ENCODE measurements at places on chromosomes 7 and 10.

GRCh38 chr7:154903083-154903731, 99.7 kb downstream of the PAXIP1 start:
- no peak for DNase-seq

DNA sequence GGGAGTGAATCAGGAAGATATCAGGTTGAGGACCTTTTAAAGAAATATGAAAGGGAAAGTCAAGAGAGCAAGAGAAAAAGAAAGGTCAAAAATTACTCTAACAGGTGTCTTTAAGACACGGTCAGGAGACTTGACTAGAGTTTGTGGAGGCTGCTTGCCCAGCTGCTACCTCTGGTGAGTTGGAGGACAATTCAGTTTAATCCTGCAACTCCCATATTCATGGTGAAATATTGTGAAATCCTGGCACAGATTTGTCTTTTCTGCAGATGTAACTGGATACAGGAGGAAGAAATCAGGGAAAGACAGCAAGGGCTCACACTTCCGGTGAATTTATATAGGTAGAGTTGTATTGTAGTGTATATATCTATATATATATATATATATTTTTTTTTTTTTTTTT, 93.5 kb downstream of the AKAP9 start:
- DNase-seq: no peak

GRCh38 chr10:50275650-50276235, 24.4 kb upstream of the ASAH2 start:
- DNase-seq: no peak

DNA sequence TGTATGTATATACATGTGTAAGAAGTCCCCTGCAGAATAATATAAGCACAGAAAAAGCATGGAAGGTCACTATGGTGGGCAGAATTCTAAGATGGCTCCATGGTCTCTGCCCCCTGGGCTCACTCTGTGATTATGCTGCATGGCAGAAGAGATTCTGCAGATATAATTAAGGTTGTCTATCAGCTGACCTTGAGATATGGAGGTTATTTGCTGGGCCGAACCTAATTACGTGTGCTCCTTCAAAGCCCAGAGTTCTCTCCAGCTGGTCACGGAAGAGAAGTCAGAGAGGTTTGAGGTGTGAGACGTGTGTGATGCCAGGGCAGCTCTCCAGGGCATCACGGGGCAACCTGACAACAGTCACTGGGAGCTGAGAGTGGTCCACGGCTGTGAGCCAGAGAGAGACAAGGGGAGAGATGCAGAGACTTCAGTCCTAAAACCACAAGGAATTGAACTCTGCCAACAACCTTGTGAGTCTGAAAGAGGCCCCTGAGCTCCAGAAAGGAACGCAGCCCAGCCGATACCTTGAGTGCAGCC, 11.5 kb downstream of the PAPOLB start:
- no peak for DNase-seq

- no peak for DNase-seq
Measured at GRCh38 chr10:89601728-89602361, 43.2 kb downstream of the PANK1 start.

DNA sequence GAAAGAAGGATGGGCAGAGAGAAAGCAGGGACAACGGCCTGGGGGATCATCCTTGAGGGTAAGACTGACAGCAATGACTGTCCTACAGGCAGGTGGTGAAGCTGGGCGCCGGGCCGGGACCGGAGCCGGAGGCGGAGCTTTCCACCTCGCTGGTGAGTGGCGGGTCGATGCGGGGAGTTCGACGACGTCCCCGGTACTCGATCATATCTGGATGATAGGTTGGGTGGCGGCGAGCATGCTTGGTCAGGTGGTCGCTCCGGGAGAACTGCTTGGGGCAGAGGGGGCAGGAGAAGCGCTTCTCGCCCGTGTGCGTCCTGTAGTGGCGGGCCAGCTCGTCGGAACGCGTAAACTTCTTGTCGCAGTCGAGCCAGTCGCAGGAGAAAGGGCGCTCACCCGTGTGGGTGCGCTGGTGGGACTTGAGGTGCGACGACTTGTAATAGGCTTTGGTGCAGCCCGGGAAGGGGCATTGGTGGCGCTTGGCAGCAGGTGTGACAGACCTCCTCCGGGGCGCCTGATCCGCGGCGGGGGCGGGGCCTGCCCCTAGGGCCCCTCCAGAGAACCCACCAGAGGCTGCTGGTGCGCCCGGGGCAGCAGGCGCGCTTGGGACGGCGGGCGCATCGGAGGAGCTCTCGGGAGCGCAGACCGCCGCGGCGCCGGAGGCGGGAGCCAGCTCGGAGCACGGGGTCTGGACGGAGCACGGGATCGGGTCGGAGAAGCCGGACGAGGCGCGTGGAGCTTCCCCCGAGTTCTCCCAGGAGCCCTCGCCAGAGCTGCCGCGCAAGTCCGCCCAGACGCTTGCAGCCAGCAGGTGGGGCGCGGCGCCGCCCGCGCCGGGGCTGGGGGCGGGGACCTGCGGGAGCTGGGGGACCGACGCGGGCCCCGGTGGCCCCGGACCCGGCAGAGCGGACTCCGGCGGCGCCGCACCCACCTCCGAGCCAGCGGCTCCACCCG, 752 bp downstream of the KLF14 start:
- DNase-seq: no peak

DNA sequence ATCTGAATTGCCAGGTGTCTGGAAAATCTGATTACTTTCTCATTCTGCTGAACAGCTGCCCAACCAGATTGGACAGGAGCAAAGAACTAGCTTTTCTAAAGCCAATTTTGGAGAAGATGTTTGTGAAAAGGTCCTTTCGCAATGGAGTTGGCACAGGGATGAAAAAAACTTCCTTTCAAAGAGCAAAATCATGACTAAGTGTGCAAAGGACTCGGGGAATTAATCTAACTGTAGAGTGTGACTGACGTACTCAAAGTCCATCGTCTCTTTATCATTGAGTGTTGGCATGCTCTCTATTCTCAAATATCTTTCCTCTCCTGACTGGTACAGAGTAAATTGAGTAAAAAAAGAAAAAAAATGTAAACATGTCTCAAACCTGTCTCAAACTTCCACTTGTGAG, 3.3 kb downstream of the NPS start:
- DNase-seq: no peak

GRCh38 chr7:28498636-28499035, 86.3 kb downstream of the CREB5 start:
- DNase-seq: no peak

DNA sequence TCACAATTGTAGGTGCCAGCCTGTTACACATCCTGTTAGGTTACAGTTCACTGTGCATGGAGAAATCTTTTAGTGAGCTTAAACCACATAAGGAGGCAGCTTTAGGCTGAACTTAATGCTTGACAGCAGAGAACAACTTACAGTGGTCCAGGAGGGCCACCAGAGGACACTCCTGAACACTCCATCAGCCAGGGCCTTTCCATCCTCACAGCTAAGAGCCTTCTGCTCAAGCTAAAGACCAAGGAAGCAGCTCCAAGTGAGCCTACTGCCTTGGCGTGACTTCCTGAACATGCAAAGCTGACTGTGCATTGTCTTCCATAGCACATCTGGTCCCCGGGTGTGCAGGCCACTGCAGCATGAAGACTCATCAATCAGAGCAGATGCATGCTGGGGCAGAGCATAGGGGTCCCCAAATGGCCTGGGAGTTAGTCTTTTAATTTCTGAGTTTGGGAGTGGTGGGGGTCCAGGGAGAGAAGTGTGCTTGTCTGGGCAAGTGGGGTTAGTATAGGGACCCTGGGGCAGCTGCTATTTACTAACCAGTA, 105.0 kb downstream of the ZNF248 start:
- DNase-seq: no peak

- DNase-seq: no peak
Measured at GRCh38 chr10:2541176-2541575, 526.2 kb upstream of the PFKP start.

DNA sequence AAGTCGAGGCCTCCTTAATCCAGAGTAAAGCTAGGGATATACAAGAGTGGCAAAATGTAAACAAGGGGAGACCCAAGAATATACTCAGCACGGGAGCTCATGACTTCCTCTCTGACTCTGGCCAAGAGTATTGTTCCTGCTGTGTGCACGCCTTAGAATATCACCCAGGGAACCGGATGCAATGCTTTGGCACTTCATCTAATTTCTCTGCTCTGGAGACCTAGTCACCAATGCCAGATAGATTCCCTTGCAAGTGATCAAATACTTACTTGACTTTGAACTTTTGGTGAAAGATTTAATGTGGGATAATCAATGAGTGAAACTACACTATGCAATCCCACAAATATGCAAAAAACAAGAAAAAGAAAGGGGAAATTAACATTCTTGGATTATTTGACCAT, 695.5 kb downstream of the INHBA start:
- no peak for DNase-seq

DNA sequence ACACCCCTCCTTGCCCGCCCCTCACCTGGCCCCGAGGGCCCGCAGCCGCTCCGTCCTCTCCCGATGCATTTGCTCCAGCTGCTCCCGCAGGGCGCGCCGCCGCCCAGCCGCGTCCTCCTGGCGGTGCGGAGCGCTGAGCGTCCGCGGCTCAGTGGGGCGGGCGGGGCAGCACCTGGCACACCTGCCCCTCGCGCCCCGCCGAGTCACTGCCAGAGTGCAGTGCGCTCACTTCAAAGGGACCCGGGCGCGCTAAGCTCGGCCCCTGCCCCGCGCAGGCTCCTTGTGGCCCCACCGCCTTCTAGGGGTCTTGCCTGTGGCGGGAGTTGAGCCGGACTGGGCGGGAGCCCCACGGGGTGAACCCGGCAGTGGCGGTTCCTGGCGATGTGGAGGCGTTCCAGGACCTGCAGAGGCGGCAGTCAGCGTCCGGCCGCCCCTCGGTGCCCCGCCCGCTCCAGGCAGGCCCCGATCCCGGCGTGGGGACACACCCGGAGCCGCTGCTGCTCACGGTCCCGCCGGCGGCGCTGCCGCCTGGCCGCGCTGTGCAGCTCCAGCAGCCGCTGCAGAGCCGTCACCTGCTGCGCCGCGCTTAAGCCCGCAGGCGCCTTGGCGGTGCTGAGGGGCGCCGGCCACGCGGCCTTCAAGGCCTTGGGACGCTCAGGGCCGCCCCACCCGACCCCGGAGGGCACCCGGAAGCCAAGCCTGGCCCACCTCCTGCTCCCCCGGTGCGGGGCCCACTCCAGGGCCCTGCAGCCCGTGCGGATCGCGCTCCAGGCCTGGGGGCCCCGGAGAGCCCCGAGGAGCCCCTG, 6.7 kb downstream of the ATP6V1F start:
- no peak for DNase-seq

GRCh38 chr7:4097001-4097609, 585.0 kb upstream of the FOXK1 start:
- no peak for DNase-seq

- DNase-seq: no peak
Measured at GRCh38 chr10:55628260-55628701, 732.8 kb downstream of the ZWINT start.

DNA sequence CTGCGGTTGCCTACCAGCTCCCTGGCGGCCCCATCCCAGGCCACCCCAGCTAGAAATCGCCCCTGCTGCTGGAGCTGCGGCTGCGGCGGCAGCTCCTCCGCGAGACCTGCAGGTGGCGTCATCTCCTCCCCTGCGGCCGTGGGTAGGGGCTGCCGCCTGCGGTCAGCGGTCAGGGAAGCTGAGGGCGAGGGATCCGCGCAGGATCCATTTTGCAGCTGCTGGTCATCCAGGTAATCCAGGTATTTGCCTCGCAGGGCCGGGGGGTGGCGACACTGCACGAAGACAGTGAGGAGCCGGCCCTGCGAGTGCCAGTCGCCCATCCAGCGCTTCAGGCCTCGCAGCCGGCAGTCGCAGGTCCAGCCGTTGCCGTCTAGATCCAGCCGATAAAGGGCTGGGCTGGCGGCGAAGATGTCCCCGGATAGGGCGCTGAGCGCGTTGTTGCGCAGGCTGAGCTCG, 1.5 kb downstream of the TRIL start:
- no peak for DNase-seq

GRCh38 chr10:126380352-126381076, 7.8 kb downstream of the ADAM12 start:
- DNase-seq: no peak

DNA sequence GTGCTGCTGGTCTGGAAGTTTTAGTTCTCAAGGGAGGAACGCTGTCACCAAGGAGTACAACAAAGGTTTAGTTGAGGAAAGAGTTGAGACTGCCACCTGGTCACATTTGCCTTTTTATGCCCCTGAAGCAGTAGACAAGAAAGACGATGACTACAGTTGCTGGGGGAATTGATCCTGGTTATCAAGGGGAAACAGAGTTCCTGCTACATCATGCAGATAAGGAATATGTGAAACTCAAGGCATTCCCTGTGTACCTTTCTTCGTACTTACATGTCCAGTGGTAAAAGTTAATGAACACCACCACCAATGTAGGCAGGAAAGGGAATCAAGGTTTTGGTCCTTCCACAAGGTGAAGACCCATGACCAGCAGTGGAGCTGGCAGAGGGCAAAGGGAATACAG, 31.8 kb downstream of the SLC35B4 start:
- DNase-seq: no peak

- no peak for DNase-seq
Measured at GRCh38 chr10:30686708-30687107, 57.2 kb upstream of the LYZL2 start.

GRCh38 chr10:131650169-131650705, 250.6 kb upstream of the PPP2R2D start:
- no peak for DNase-seq

GRCh38 chr7:140771826-140772225, 75.3 kb downstream of the NDUFB2 start:
- DNase-seq: no peak

DNA sequence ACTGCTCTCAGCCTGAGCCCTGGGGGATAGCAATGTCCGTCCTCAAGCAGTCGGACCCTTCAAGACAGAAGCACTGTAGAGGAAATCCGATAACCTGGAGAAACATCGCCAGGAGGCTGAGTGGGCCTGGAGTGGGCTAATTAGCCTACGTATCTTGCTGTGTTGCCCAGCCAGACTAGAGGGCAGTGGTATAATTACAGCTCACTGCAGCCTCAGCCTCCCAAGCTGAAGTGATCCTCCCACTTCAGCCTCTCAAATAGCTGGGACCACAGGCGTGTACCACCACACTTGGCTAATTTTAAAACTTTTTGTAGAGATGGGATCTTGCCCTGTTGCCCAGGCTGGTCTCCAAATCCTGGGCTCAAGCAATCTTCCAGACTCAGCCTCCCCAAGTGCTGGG, 21.7 kb downstream of the LYZL2 start:
- no peak for DNase-seq

DNA sequence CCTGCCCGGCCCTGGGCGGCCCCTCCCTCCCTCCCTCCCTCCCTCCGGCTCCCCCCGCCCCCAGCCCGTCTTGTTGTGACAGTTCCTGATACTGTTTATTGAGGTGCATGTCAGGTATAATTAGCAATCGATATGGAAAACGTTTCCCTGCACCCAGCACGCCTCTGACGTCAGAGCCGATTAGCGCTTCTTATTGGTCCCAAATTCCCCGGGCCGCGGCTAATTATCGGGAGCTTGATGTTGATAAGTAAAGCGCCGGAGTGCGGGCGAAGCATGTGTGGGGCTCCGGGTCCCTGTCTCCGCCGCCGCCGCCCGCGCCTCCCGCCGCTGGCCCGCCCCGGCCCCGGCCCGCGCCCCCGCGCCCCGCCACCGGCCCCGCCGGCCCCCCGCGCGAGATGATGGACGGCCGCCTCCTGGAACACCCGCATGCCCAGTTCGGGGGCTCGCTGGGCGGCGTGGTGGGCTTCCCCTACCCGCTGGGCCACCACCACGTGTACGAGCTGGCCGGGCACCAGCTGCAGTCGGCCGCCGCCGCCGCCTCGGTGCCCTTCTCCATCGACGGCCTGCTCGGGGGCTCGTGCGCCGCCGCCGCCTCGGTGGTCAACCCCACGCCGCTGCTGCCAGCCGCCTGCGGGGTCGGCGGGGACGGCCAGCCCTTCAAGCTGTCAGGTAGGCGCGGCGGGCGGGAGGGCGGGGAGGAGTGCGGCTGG, at the start of gene UNCX:
UNCX (plus strand) TSS at position 250 of the 710 bp plus-strand sequence; CDS start at position 396, 146 bp downstream.
- DNase-seq: no peak

GRCh38 chr7:952548-953441, 1.7 kb downstream of the ADAP1 start:
- no peak for DNase-seq
